Activated CD4-positive, alpha-beta T cell treated with anti-CD3 and anti-CD28 coated beads, Interleukin-2, amount 50 U/mL, for 48 hours (primary cell): ENCODE measurements at places on chromosomes 7 and 10.

DNA sequence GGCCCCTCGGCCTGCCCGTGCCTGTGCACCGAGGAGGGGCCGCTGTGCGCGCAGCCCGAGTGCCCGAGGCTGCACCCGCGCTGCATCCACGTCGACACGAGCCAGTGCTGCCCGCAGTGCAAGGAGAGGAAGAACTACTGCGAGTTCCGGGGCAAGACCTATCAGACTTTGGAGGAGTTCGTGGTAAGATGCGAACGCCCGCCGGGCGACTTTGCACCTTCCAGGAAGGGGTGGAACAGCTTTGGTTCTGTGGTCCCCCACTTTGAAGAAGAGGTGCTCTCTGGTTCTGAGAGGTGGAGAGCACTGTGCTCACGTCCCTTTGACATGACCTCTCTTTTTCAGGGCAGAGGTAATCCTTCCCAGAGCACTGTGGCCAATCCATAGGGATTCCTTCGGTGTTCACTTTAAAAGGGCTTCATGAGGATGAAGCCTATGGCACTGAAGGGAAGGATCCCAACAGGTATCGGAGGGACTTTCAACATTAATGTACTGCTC lies 2.6 kb downstream of the VWC2 start:
- no peak for DNase-seq

DNA sequence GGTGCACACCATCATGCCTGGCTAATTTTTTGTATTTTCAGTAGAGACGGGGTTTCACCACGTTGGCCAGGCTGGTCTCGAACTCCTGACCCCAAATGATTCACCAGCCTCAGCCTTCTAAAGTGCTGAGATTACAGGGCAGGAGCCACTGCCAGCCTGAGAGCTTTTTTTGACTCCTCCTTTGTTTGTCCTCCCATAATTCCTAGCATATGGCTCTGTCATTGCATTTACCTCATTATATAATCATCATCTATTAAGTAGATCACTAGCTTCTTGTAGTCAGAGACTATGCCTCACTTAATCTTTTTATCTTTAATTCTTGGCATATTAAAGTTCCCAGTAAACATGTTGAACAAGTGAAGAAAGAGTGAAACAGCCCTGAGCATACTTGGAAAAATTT lies 82.1 kb downstream of the CPEB3 start:
- no peak for DNase-seq

DNA sequence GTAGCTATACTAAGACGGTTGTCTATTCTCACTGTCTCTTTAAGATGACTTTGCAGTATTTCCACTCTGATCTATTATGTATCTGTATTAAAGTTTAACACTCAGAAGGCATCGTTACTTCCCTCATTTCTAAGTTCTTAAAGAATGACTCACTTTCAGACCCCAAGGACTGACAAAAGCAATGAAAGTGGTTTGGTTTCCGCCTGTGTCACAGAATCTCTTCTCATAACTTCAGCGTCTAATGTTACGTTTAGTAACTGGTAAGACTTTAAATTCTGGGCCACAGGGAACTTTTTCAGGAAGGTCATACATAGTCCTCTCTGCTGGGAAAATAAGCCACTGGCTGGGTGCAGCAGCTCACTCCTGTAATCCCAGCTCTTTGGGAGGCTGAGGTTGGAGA lies 892.0 kb upstream of the AUTS2 start:
- DNase-seq = no peak

DNA sequence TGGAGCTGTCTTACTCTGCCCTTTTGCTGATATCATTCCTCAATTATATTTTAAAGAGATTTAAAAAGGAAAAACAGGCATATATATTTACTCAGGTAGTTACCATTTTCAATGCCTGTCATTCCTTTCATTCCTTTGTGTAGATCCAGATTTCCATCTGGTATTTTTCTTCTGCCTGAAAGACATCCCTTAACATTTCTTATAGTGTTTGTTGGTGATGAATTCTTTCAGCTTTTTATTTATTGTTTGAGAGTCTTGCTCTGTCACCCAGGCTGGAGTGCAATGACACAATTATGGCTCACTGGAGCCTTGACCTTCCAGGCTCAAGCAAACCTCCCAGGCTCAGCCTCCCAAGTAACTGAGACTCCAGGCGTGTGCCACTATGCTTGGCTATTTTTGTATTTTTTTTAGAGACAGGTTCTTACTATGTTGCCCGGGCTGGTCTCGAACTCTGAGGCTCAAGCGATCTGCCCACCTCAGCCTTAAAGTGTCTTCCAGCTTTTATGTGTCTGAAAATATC lies 5.6 kb upstream of the POM121 start:
- no peak for DNase-seq

DNA sequence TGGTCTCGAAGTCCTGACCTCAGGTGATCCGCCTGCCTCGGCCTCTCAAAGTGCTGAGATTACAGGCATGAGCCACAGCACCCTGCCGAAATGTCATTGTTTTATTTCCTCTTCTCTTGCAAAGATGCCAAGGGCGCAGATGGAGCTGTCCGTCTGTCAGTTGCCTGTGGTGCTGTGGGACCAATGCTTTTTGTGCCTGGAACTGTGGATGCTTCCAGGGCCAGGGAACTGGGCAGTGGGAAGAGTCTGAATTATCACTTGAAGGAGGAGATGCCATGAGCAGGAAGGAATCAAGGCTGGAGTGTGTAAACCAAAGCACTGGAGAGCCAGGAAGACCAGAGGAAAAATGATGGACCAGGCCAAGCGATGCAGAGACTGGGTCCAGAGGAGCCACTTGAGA lies 459.9 kb downstream of the GALNT17 start:
- DNase-seq = no peak

- no peak for DNase-seq
These were observed 584 bp upstream of the RUNDC3B start for GRCh38 chr7:87627634-87627994.

DNA sequence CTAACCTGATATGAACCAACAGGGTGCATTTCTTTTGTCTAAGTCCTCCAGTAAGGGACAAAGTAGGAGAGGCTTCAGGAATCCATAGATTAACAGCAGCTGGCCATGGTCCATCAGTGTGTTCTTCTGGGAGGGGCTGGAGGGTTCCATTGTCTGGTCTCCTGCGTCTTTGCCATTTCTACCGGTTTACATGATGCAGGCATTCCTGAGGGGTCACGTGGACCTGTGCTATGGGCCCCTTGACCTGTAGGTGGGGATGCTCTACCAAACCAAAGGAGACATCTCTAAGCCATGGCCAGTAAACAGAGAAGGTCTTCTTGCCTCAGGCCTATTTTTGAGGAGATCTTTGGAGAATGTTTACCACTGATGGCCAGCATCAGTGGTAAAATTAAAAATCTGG lies 28.7 kb upstream of the HABP2 start:
- no peak for DNase-seq

- DNase-seq = no peak
These were observed 42.7 kb upstream of the OIT3 start for GRCh38 chr10:72850861-72851260.

DNA sequence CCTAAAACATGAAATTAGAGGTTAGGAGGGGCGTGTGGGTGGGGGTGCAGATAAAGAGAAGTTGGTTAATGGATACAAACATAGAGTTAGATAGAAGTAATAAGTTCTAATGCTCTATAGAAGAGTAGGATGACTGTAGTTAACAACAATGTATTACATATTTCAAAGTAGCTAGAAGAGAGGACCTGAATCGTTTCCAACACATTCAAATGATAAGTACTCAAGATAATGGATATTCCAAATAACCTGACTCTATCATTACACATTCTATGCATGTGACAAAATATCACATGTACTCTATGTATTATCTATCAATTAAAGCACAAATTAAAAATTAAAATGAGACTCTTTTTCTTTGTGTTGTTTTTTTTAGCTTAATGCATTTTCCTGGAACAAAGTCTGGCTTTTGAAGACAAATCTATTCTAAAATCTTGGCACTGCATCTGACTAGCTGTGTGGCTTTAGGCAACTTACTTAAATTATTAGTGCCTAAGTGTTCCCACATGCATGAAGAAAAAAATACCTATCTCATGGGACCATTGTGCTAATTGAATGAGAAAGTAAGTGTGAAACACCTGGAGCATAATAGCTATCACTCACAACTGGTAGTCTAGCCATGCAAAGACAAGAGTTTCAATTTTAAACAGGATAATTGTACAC lies 75.7 kb downstream of the SEMA3C start:
- no peak for DNase-seq

DNA sequence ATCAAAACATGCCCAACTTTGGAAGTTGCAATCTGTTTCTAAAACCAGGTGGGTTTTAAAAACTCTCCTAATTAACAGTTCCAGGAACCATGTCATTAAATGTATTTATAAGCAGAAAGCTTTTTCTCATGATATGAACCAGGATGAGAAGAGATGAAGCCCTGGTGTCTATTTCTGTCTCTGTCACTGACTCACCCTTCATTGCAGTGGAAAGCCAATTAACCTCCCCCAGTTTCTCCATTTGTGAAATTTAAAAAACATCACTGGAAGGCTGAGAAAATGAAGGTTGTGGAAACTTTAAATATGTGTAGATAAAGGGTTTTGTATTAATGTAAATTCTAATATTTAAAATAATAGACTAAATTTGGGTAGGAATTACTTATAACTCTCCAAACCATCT lies 1088.0 kb downstream of the SORCS1 start:
- no peak for DNase-seq

DNA sequence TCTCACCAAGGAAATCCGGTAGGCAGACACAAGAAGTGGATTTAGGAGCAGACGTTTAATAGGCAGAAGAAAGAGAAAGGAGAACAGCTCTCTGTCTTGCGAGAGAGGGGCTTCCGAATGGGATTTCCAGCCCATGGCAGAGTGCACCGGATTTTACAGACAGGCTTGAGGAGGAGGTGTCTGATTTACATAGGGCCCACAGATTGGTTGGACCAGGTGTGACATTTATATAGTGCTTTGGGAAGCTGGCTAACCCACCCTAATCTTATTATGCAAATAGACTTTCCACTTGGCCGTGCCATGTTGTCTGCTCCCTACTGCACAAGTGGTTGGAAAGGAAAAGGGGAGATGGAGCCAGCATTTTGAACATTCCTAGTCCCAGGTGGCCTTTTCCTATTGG lies 57.8 kb downstream of the ANKMY2 start:
- no peak for DNase-seq

DNA sequence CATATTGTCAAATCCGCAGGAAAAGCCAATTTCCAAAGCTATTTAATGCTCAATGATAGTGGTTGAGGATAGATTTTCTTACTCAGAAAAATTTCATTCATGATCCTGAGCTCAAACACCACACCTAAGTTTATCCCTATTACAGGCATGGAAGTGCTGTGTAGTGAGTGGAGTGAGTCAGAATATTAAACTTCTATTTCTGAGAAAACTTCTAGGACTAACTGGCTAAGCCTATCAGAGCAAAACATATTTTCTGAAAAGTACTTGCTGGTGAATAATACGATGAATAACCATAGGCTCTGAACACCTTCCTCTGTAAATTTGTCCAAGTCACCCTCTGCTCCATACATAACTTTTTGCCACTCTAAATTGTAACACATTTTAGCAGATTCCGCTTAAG lies 221.5 kb downstream of the SUGCT start:
- no peak for DNase-seq

DNA sequence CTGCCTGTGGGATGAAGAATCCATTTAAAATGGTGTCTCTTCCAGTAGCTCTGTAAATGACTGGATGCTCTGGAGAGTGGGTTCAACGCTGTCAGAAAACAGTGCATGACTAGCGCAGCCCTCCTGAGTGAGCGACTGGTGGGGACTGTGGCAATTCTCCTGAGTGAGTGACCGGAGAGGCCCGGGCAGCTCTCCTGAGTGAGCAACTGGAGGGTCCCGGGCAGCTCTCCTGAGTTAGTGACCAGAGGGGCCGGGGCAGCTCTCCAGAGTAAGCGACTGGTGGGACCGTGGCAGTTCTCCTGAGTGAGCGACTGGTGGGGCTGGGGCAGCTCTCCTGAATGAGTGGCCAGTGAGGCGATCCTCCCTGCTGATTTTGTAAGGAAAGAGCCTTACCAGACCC lies 85.5 kb downstream of the WDR37 start:
- no peak for DNase-seq

DNA sequence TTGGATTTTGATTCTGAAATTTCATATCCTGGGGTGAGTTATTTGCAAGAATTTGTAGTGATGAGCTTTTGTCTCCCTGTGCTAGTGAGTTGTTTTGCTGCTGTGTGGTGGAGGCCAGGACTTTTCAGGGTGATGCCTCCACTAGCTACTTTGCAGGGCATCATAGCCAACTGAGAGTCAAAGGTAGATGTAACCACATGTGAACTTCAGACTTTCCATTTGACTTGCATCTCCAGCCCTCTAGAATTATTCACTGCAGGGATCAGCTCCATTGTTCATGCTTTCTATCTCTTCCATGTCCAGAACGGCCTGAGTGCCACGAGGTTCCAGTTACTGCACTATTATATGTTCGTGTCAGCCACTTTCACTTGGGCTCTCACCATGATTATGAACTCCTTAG lies 534.3 kb downstream of the GRM8 start:
- no peak for DNase-seq

DNA sequence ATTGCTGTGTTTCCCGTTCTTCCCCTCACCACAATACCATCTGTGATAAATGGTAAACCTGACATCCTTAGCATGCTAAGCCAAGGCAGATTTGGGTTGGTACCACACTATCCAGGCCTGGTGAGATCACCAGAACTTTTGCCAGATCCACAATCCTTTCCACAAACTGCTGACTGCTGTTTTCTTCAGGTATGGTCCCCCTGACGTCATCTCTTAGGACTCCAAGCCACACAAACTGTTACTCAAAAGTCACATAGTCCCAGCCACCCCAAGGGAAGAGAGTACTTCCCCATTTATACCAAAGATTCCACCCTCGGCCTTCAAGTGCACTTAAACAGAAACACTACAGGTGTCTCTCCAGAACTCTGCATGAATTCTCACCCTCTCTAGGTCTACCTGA lies 34.8 kb downstream of the SLC25A13 start:
- DNase-seq = no peak

- no peak for DNase-seq
These were observed 51.1 kb downstream of the TMEM209 start for GRCh38 chr7:130154131-130154500.

DNA sequence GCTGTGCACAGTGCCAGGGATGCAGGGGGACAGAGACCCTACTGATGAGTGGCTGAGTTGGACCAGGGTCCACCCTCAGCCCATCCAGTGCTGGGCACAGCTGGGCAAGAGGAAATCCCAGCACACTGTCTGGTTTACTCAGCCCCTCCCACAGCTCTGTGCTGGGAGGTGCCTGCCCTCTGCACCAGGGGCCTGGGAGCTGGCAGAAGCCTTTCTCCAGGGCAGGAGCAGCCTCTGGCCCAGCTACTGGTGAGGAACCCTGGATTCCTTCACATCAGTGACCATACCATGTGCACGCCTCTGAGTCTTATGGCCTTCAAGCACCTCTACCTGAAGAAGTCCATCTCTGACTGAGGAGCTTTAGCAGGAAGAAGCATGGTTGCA lies 25.9 kb upstream of the C10orf71 start:
- DNase-seq = no peak

GRCh38 chr10:123451618-123452245 lies 214.4 kb upstream of the GPR26 start:
- no peak for DNase-seq

- DNase-seq = peak; percentile 72
These were observed 608 bp downstream of the HHEX start for GRCh38 chr10:92690211-92690914.

GRCh38 chr10:57785546-57785945 lies 482.1 kb downstream of the IPMK start:
- DNase-seq = no peak
